Activated CD4-positive, alpha-beta T cell treated with anti-CD3 and anti-CD28 coated beads for 36 hours (primary cell): ENCODE measurements at places on chromosomes 4 and X. TPM values are rescaled to one million over a fixed set of nuclear protein-coding genes. Genes with fewer than 3 reads are reported as not detected.

DNA sequence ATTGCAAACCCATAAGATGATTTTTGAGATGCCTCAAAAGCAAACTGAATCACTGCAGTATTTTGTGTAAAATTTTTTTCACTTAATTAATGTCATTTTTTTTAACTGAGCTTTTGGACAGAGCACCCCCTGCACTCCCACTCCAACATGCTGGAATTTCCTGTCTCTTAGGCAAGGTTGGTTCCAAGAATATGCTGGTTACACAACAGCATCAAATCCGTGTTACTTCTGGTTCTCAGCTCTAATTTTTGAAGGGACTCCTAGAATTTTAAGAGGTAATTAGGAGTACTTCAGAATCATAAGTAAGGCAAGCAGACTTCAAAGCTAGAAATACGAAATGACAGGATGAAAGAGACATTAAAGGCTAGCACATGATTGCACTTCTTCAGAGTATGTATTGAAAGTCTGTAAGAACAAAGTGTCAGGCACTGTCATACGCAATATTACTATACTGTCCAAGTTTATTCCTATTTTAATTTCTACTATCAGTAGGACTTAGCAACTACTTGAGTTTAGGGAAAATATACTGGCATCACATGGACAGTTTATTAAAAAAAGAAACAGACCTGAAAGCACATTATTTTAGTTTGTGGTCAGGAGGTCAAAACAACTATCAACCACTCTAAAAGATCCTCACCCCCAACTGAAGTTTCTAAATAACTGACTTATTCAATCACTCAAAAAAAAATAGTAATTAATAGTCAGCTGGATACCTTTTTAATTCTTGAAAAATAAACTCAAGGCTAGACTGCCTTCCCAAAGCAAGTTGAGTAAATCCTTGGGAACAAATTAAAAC lies 1.6 kb upstream of the JCHAIN start:
- no peaks in the 10 kb centered on the region for H3K4me1 ChIP-seq
- DNase-seq, result no peak
- H3K27ac ChIP-seq, result no peak overlapping the region
- no peaks in the 10 kb centered on the region for H3K36me3 ChIP-seq

DNA sequence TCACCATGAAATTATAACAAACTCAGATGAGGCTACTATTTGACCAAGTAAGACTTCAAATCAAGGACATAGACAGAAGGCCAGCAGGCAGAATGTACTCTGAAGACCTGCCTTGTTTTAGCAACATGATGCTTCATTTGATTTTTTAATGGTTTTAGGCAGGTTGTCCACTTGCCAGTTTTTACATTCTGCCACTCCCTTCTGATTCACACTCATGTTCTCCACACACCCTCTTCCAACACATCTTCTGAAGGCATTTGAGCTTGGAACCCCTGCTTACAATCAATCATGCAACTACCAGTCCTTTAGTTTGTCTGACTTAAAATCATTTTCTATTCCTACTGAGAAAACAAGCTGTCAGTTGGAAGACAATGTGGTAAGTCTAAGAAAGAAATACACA lies 114.9 kb upstream of the SMIM31 start:
- H3K27me3 ChIP-seq, result no peaks in the 10 kb centered on the region
- no peak overlapping the region for H3K27ac ChIP-seq
- no peaks in the 10 kb centered on the region for H3K4me1 ChIP-seq
- no peak for DNase-seq

Gene CCSER1
- total RNA-seq, result 0.14 TPM

DNA sequence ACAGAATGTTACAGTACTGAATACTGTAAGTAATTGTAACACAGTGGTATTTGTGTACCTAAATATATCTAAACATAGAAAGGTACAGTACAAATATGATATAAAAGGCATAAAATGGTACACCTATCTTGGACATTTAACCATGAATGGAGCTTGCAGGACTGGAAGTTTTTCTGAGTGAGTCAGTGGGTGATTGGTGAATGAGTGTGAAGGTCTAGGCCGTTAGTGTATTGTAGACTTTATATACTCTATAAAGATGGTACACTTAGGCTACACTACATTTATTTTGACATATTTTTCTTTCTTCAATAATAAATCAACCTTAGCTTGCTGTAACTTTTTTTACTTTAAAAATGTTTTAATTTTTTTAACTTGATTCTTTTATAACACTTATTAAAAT lies 422.5 kb upstream of the FSTL5 start:
- H3K36me3 ChIP-seq, result no peaks in the 10 kb centered on the region
- H3K27me3 ChIP-seq, result no peaks in the 10 kb centered on the region
- H3K4me1 ChIP-seq, result no peaks in the 10 kb centered on the region
- H3K27ac ChIP-seq, result no peak overlapping the region
- DNase-seq, result no peak

- no peaks in the 10 kb centered on the region for H3K36me3 ChIP-seq
- H3K27me3 ChIP-seq, result no peaks in the 10 kb centered on the region
- no peak overlapping the region for H3K27ac ChIP-seq
- H3K4me1 ChIP-seq, result no peaks in the 10 kb centered on the region
Observed at GRCh38 chrX:116318672-116319071, 117.7 kb upstream of the SLC6A14 start.

DNA sequence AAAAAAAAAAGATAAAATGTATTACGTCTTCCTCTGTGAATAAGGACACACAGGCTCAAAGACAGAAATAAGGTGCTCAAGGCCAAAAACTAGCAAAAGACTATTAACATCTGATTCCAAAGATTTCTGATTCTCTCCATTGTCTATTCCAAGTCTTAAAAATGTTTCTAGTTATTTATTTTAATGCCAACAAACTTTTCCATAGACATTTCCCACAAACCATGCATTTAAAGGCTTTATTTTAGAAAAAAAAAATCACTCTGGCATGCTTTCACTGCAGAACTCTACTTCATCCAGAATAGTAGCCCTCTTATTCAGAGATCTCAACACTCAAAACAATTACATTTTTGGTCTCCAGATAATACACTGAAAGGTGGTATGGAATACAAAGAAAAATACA lies 545.0 kb upstream of the TENM3 start:
- no peaks in the 10 kb centered on the region for H3K36me3 ChIP-seq
- DNase-seq, result no peak
- H3K4me3 ChIP-seq, result no peak overlapping the region
- no peak overlapping the region for H3K27ac ChIP-seq
- H3K27me3 ChIP-seq, result no peaks in the 10 kb centered on the region

Gene CNOT6L
- total RNA-seq, result 111 TPM

DNA sequence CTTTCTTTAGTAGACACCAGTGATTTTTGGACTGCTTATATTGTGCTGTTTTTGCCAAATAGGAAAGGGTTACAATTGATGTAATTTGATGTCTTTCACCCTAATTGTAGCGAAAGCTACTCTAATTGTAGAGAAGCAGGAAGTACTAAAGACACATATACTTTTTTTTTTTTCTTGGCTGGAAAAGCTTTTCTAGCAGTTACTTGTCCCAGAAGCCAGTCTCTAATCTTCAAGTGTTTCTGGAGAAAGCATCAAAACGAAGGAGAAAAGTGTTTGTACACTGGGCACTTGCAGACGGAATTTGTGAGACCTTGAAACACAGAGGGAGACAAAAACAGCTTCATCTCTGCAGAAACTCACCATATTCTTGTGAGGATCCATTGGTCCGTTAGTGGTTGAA lies 616.5 kb upstream of the LCORL start:
- H3K36me3 ChIP-seq, result no peaks in the 10 kb centered on the region
- H3K27ac ChIP-seq, result no peak overlapping the region
- no peaks in the 10 kb centered on the region for H3K27me3 ChIP-seq
- H3K4me1 ChIP-seq, result no peaks in the 10 kb centered on the region

- DNase-seq, result no peak
- H3K4me1 ChIP-seq, result no peaks in the 10 kb centered on the region
- H3K27ac ChIP-seq, result no peak overlapping the region
- H3K36me3 ChIP-seq, result no peaks in the 10 kb centered on the region
- H3K27me3 ChIP-seq, result peaks cover 9% of the 10 kb centered on the region
- H3K4me3 ChIP-seq, result no peak overlapping the region
Observed at GRCh38 chr4:146814750-146815149, 130.9 kb downstream of the TTC29 start.

Gene SMIM14
- 2.0 TPM for total RNA-seq

DNA sequence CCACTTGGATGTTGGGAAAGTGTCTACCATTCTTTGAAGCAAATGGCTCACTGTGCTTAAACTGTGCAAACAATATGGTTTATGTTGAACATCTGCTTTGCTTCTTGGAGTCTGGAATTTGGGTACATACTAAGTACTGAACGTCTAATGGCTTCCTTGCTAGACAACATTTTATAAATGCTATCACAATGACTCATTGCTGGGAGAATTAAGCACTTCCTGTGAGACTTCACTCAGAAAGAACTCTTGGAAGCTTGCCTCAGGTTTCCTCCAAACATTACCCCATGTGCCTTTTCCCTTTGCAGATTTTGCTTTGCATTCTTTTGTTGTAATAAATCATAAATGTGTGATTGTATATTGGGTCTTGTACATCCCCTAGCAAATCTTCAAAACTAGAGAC lies 139.7 kb downstream of the PACRGL start:
- H3K4me1 ChIP-seq, result no peaks in the 10 kb centered on the region
- no peak overlapping the region for H3K27ac ChIP-seq
- no peak for DNase-seq
- H3K4me3 ChIP-seq, result no peak overlapping the region

DNA sequence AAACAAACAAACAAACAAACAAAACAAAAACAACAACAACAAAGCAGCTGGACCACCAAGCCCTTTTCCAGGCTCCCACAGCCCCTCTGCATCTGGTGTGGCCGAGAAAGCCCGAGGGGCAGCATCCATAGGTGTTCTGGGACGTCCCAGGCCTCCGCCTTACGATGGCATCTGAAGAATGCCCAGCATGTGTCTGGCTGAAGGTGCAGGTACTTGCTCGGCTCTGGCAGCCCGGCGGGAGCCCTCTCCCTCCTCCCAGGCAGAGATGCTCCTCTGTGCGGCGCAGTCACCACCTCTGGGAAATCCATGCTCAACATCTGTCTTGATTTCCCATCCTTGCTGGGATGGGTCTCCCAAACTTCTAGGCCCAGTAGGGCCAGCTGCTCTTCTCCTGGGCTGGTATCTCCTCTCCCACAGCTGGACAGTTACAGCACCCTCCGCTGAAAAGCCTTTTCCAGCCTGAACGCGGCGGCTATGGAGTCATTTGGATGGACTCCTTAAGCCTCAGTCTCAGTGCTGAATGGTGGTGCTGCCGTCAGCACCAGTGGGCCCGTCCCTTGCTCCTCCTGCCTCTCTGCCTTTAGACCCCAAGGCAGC lies 4.3 kb downstream of the PSAPL1 start:
- H3K27me3 ChIP-seq, result no peaks in the 10 kb centered on the region
- peak; percentile 1 for DNase-seq
- no peak overlapping the region for H3K4me3 ChIP-seq
- H3K27ac ChIP-seq, result no peak overlapping the region
- no peaks in the 10 kb centered on the region for H3K36me3 ChIP-seq
- no peaks in the 10 kb centered on the region for H3K4me1 ChIP-seq

DNA sequence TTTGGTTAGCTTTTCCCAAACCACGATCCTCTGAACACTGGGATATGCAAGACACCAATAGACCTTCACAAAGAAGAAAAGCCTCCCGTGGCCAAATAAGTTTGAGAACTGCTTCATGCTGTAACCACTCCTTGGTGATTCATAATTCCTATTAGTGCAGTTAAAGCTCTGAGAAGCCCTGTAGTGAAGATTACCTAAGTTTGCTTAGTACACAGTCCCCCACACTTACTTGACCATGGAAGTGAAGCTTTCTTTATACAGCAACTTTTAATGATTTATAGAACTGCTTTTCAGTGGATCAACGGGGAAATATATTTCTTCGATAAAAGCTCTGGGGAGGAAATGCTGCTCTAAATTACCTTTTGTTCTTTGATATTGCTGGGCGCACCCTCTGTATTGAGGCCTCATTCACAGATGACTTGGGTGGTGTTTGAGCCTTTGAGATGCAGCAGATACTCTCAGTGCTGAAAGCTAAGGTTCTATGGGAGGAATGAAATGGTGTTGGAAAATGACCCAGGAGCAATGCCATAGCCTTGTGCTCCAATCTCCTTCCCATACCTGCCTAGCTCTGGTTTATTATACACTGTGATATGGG lies 67.4 kb downstream of the CBLL2 start:
- no peaks in the 10 kb centered on the region for H3K36me3 ChIP-seq
- no peak for DNase-seq
- H3K4me3 ChIP-seq, result no peak overlapping the region
- H3K4me1 ChIP-seq, result no peaks in the 10 kb centered on the region
- H3K27ac ChIP-seq, result no peak overlapping the region
- H3K27me3 ChIP-seq, result no peaks in the 10 kb centered on the region

Gene RAB40A
- total RNA-seq, result 0.12 TPM

DNA sequence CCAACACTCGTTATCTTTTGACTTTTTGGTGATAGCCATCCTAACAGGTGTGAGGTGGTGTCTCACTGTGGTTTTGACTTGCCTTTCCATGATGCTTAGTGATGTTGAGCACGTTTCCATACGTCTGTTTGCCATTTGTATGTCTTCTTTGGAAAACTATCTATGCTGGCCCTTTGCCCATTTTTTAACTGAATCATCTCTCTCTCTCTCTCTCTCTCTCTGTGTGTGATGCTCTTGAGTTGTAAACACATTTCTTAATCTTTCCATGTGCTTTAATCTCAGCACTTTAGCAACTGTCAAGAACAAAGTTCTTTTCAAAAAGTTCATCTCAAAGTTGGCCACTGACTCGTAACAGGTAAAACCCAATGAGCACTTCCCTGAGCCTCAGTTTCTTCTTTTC lies 10.5 kb downstream of the SORBS2 start:
- no peaks in the 10 kb centered on the region for H3K36me3 ChIP-seq
- no peak overlapping the region for H3K27ac ChIP-seq
- H3K27me3 ChIP-seq, result no peaks in the 10 kb centered on the region

- peaks cover 5% of the 10 kb centered on the region for H3K27me3 ChIP-seq
- H3K4me3 ChIP-seq, result no peak overlapping the region
- no peak for DNase-seq
- H3K27ac ChIP-seq, result no peak overlapping the region
- no peaks in the 10 kb centered on the region for H3K36me3 ChIP-seq
Observed at GRCh38 chr4:74752798-74753197, 41.5 kb downstream of the BTC start.

GRCh38 chr4:113553082-113553481 lies 208.5 kb downstream of the CAMK2D start:
- no peak for DNase-seq
- no peak overlapping the region for H3K4me3 ChIP-seq
- H3K36me3 ChIP-seq, result peaks cover 18% of the 10 kb centered on the region
- H3K4me1 ChIP-seq, result peaks cover 13% of the 10 kb centered on the region

DNA sequence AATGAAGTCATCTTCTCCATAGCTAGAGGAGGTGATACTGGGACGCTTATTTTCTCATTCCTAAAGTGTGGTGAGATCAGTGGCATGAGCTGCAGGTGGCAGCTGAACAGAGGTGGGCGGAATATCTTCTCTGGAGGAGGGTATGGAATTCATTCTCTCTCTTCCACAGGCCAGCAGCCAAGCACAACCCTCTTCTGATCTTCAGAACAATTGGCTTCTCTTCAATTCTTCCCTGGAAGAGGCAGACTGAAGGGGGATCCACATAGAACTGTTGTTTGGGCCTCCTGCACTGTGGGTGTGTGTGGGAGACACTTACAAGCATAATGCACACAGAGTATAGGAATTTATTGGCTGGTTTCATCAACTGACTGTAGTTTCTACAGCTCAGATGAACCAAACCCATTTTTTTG lies 180.4 kb upstream of the RASGEF1B start:
- no peak overlapping the region for H3K4me3 ChIP-seq
- H3K27me3 ChIP-seq, result no peaks in the 10 kb centered on the region
- no peaks in the 10 kb centered on the region for H3K36me3 ChIP-seq
- DNase-seq, result peak; percentile 35
- H3K4me1 ChIP-seq, result peaks cover 62% of the 10 kb centered on the region

GRCh38 chr4:6641164-6641970 lies 882 bp downstream of the MRFAP1 start:
- H3K4me3 ChIP-seq, result peak overlapping the region; percentile 96
- H3K27ac ChIP-seq, result peak overlapping the region; percentile 100
- DNase-seq, result peak; percentile 68
- H3K27me3 ChIP-seq, result no peaks in the 10 kb centered on the region

Gene TRPC3
- 0.95 TPM for total RNA-seq
